RWPE2 (cell line): ENCODE measurements at places on chromosomes 7 and 10.

DNA sequence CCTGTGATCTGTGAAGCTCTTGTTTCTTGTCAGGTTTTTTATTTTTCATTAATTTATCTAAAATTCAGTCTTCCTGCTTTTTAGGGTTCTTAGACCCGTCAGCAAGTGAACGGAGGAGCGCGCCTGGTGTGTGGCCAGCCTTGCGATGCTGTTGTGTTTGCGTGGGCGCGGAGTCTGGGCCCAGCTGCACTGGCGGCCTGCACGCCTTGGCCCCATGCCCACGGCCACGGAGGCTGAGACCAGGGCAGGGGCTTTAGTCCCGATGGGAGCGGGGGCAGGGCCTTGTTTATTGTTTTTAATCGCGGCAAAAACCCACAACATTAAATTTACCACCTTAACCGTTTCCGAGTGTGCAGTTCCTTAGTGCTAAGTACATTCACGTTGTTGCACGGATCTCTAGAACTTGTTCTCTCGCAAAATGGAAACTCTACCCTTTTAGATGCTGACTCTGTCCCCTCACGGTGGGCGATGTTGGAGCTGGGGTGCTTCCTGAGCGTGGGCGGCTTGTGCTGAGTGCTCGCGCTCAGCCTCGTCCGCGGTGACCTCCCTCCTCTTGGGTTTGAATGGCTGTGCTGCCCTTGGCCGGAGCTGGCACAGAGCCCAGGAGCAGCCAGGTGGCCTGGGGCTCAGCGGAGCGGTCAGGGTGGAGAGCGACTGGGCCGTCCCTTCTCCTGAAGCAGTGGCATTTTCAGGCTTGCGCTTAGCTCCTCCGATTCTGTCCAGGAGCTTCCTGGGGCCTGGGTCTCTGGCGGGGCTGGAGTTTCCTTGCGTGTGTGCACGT is 69.1 kb downstream of the INPP5A start:
- DNase-seq, result peak; percentile 50

GRCh38 chr7:42744746-42745145 is 167.1 kb downstream of the C7orf25 start:
- no peak for DNase-seq

GRCh38 chr10:28179006-28179742 is 123.7 kb downstream of the MPP7 start:
- DNase-seq, result no peak

- DNase-seq, result no peak
These were observed 149.6 kb downstream of the BUB3 start for GRCh38 chr10:123303581-123304337.

DNA sequence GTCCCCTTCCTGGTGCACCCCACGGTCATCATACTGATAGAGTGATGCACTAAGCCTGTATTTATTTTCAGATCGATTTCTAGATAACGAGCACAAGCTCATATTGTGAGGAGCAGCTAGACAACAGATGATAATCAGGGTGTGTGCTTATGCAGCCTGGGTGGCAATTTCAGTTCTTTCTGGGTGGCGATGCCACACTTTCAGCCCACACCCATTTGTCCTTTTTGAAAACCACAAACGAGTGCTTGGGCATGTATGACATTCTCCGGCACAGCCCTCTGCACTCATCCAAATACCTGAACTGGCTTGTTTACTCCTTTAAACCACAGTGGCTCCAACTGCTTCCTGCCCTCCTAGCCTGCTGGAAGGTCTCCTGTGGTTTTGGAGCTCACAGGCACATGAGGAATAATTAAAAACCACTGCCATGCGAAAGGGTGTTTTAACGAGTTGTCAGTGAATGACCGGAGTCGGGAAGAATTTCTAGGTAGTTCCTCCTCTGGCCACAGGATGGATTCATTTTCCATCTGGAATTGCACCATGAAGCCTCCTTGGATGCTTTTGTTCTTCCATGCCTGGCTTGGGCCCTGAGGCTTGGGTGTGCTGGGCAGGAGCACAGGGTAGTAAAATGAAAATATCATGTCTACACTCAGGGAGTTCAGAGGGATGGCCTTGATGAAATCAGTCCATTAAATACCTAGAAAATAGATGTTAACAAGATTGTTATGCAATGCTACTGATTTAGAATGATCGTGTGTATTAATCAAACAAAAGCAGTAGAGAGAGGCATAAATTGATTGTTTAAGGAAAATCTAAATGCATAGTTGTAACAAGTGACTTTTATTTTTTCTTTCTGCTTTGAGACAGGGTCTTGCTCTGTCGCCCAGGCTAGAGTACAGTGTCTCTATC is 52.4 kb upstream of the ITGB1 start:
- no peak for DNase-seq

DNA sequence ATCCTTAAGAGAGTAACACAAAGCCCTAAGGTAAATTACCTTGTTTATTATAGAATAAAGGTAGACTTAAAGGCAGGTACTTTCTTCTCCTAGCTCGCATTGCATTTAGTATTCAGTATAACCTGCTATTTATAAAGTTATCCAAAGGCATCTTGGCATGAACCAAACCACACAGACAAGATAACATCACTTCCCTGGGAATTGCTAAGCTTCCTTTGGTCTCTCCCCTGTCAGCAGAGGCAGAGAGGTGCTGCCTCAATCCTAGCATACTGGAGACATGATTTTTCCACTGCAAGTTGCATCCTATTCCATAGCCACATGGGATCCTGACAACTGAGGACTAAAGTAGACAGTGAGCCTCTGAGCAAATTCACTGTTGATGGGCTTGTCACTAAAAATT is 101.7 kb upstream of the IL6 start:
- no peak for DNase-seq

DNA sequence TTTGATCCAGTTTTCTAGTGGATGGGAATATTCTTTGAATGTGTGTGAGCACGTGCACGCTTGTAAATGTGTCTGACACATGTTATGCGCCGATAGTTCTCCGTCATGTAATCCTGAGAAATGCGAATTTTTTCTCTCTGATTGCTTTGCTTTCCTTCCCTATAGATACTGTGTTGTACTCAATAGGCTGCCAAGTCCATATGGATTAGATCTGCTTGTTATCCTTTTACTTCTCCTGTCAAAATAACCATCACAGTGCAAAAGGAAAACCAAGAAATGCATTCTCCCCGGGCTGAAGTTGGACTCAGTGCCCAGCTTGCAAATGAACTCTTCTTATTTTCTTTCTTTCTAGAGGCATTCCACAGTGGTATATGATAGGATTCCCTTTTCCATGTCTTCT is 131.9 kb downstream of the KIAA1217 start:
- DNase-seq, result no peak

- no peak for DNase-seq
These were observed 97.8 kb upstream of the PPIF start for GRCh38 chr10:79249186-79250121.

GRCh38 chr7:105010504-105011130 is 3.4 kb upstream of the KMT2E start:
- DNase-seq, result no peak

- DNase-seq, result no peak
These were observed 251.7 kb upstream of the MYO3A start for GRCh38 chr10:25682203-25682851.

- DNase-seq, result no peak
These were observed 99.8 kb upstream of the MDFIC start for GRCh38 chr7:114822131-114822530.

DNA sequence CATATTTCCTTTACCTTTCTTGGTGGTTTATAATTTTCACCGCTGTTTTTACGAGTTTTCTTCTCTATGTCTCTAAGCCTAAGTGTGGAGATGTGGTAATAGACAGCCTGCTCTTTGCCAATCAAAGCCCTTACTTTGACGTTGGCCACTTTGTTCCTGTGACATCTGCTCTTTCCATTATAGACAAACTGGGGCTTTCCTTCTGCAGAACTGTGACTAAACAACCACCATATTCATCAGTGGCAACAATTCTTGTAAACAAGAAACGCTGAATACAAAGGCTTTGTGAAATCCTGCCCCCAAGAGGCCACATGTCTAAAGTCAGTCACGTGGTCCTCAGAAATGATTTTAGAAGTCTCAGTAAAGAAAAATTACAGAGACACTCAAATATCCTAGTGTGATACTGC is 59.6 kb upstream of the CAPZA2 start:
- DNase-seq, result no peak

GRCh38 chr7:25025218-25025671 is 45.3 kb upstream of the OSBPL3 start:
- DNase-seq, result no peak
